Keratinocyte (primary cell): ENCODE measurements at places on chromosomes 1 and 21.

DNA sequence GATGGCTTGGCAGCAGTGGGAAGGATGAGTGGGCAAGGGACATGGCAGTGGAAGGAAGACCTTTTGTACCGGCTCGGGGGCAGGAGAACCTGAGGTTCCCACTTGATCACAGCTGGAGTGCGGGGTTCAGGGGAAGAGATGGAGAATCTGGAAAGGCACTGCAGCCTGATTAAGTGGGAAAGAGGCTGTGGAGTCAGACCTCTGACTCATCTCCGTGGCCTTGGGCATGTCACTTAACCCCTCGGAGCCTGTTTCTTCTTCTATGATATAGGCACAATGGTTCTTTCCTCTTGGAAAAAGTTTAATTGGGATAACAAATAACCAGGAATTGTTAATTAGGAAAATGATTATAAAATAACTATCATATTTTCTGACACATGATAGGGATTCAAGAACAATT is 13.1 kb upstream of the TMEM61 start:
- no peak for DNase-seq

DNA sequence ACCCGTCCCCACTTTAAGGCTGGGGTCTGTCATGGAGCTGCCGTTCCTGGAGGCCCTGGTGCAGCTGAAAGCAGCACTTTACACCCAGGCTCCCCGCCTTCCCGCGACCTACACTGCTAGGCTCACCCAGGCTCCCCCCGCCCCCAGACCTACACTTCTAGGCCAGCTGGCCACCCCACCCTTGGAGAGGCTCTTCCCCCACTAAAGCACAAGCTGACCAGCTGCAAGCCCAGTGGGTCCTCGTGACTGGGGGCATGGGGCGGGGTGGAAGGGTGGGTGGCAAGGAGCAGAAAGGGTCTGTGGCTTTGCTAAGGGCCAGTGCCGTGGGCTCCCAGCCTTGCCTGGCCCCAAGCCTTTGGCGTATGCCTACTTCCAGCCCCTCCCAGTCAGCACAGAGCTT is 9.7 kb upstream of the ARHGEF16 start:
- DNase-seq = no peak

GRCh38 chr1:217495249-217495648 is 135.6 kb downstream of the GPATCH2 start:
- no peak for DNase-seq

- DNase-seq = no peak
Observed at GRCh38 chr21:41029571-41029970, 138.4 kb upstream of the BACE2 start.

DNA sequence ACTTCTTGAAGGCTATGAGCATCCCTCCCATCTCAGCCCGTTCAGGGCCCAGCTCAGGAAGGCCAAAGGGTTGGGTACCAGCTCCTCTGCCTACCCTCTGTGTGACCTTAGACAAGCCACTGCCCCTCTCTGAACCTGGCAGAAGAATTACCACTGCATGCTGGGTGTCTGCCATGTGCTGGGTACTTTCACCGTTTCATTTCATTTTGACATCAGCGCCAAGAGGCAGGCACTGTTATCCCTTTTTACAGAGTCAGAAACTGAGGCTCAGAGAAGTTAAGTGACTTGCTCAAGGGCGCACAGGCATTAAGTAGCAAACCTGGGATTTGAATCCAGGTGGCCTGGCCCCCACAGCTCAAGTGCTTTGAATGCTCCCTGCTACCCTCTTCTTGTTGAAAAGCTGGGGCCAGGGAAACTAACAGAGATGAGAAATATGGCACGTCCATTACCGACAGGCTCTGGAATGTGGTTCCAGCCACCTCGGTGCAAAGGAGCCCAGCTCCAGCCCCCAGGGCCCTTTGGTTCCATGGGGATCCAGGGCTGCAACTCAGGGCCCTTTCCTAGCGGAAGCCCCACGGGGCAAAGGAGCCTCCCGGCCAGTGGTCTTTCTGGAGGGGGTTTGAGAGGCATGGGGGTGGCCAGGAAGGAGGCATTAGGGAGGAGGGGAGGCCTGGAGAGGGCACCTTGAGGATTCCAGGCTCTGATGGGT is 6.5 kb downstream of the TMEM82 start:
- no peak for DNase-seq

- no peak for DNase-seq
Observed at GRCh38 chr1:24435782-24436365, 20.3 kb downstream of the NIPAL3 start.

- DNase-seq = no peak
Observed at GRCh38 chr1:18001725-18002124, 105.9 kb upstream of the IGSF21 start.

DNA sequence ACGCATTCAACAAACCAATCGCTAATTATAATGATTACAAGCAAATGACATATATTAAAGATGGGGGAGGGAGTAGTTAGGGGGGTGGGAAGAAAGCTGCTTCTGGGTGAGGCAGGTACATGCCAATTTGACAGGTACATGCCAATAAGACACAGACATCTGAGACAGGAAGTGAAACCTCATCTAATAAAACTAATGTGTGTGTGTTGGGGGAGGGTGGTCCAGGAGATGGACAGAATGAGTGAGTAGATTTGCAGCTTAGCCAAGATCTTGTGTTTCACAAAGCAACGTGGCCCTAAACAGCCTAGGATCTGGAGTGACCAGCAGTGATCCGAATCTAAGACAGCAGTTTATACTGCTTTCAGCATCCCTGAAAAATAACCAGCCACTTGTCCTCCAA is 10.8 kb downstream of the CFAP45 start:
- no peak for DNase-seq
